ENCODE measurements at places on chromosomes 13 and 19.
A peak's percentile ranks its signal among the peaks of the same experiment; 100 is the strongest.

DNA sequence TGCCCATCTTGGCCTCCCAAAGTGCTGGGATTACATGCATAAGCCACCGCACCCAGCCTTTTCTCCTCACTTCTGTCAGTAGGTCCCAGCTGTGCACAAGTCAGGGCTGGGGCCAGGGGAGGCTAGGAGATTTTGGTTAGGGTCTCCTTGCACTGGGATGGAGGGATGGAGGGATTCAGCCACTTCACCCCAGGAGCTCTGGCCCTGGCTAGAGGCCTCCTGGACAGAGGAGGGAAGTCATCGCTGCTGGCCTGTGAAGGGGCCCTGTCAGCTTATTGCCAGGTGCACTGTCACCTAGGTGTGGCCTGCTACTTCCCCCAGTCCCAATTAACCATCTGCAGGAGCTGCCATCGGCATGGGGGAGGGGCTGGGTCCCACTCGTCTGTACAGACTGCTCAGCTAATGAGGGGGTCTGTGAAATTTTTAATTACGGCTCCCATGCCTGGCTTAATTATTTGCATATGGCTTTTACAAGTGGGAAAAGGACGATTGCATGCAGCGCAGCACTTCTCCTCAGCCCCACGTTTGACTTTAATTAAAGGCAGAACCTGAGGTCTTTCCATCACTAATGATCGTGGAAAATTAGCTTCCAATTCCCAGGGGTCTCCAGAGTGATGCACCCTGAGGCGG, 52.4 kb downstream of the CHST8 start:
- no peaks in the 10 kb centered on the region for H3K4me1 ChIP-seq
- no peaks in the 10 kb centered on the region for H3K36me3 ChIP-seq
- H3K4me3 ChIP-seq: no peak overlapping the region
- H3K27me3 ChIP-seq: peaks cover 11% of the 10 kb centered on the region

DNA sequence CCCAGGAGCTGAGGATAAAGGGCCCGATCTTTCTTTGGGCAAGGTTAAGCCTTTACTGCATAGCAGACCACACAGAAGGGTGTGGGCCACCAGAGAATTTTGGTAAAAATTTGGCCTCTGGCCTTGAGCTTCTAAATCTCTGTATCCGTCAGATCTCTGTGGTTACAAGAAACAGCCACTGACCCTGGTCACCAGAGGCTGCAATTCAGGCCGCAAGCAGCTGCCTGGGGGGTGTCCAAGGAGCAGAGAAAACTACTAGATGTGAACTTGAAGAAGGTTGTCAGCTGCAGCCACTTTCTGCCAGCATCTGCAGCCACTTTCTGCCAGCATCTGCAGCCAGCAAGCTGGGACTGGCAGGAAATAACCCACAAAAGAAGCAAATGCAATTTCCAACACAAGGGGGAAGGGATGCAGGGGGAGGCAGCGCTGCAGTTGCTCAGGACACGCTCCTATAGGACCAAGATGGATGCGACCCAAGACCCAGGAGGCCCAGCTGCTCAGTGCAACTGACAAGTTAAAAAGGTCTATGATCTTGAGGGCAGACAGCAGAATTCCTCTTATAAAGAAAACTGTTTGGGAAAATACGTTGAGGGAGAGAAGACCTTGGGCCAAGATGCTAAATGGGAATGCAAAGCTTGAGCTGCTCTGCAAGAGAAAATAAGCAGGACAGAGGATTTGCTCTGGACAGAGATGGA, 8.4 kb upstream of the CEACAM19 start:
- H3K27me3 ChIP-seq: no peaks in the 10 kb centered on the region
- no peaks in the 10 kb centered on the region for H3K4me1 ChIP-seq
- H3K4me3 ChIP-seq: no peak overlapping the region
- no peak overlapping the region for H3K27ac ChIP-seq
- DNase-seq: no peak

DNA sequence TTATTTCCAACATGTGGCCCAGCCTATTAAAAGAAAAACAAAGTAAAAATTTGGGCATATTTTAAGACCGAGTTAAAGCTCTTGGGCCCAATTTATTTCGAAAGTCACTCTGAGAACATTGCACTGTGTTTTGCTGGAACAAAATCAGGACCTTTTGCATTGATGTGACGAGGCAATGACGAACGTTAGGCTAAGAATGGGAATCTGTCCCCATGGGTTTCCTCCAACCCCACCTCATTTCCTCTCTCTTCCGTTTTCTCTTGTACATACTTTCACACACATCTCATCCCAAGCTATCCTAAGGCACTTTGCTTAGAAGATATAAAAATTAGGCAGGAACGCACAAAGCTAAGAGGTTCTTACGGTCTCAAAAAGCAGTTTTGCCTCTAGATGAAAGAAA, 22.1 kb downstream of the EDNRB start:
- no peak overlapping the region for H3K27ac ChIP-seq
- H3K36me3 ChIP-seq: no peaks in the 10 kb centered on the region
- no peak for DNase-seq
- no peak overlapping the region for H3K4me3 ChIP-seq

- H3K4me1 ChIP-seq: peaks cover 28% of the 10 kb centered on the region
- H3K27me3 ChIP-seq: no peaks in the 10 kb centered on the region
Measured at GRCh38 chr19:2424686-2425621, 2.4 kb downstream of the TIMM13 start.

DNA sequence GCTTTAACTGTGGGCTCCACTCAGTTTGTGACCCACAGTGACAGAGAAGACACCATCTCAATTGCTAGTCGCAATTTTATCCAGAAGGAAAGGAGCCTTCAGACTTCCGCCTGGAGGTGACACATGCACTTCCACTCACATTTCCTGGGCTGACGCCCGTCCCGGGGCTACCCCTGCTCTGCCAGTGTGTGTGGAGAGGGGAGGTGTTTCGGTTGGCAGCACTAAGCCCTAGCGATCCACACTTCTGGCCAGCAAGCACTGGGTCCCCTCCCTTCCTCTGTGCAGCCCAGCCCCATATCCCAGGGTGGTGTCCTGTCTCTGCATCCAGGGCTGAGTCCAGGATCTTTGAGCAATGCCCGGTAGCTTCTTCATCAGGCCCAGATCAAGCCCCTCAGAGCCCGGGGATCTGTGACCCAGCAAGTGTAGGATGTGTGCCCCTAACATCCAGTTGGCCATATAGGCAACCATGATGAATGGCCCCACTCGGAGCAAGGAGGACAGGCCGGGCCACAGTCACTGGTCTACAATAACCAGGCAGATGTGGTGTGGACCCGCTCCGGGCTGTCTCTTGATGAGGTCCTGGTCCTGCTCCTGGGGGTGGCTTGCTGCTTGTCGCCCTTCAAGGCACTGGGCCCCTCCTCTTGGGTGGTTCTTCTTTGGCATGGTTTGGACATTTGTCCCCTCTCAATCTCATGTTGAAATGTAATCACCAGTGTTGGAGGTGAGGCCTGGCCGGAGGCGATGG, 141.9 kb upstream of the SPACA7 start:
- no peaks in the 10 kb centered on the region for H3K36me3 ChIP-seq
- no peaks in the 10 kb centered on the region for H3K4me1 ChIP-seq
- H3K4me3 ChIP-seq: no peak overlapping the region
- peaks cover 7% of the 10 kb centered on the region for H3K27me3 ChIP-seq
- no peak for DNase-seq

DNA sequence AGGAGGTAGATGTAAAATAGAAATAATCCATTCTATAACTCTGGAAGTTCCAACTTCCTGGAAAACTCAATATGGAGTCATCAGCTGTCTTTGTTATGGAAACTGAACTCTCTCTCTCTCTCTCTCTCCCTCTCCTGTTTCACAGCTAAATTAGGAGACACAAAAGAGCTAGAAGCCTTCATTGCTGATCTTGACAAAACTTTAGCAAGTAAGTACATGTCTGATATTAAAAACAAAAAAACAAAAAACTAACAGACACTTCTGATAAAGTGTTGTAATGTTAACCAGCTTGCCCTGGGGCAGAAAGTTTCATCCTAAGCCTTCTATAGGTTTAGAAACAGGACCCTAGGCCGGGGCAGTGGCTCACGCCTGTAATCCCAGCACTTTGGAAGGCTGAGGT, 11.3 kb downstream of the RGCC start:
- DNase-seq: no peak
- no peak overlapping the region for H3K4me3 ChIP-seq
- no peaks in the 10 kb centered on the region for H3K27me3 ChIP-seq
- no peaks in the 10 kb centered on the region for H3K36me3 ChIP-seq
- no peak overlapping the region for H3K27ac ChIP-seq
- no peaks in the 10 kb centered on the region for H3K4me1 ChIP-seq

DNA sequence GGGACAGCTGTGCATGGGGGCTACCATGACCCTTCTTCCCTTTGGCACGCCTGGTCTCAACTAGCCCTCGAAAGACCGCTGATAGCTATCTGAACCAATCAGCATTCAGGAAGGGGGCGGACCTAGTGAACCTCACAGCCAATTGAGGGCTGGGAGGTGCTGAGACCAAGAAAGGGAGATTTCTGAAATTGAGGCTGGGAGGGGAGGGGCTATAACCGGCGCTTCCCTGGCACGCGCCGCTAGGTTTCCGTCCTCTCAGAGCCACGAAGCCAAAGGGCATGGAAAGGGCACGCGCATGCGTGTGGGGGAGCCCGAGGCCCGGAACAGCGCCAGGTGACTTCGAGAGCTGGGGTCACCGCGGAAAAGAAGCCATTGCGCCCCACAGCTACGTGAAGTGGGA, 4.2 kb upstream of the PAFAH1B3 start:
- H3K27me3 ChIP-seq: no peaks in the 10 kb centered on the region
- no peak for DNase-seq
- peaks cover 4% of the 10 kb centered on the region for H3K4me1 ChIP-seq

- no peak overlapping the region for H3K4me3 ChIP-seq
- H3K4me1 ChIP-seq: no peaks in the 10 kb centered on the region
- H3K36me3 ChIP-seq: no peaks in the 10 kb centered on the region
- H3K27me3 ChIP-seq: no peaks in the 10 kb centered on the region
- no peak for DNase-seq
Measured at GRCh38 chr13:66375756-66376155, 854.4 kb downstream of the PCDH9 start.

- H3K4me3 ChIP-seq: no peak overlapping the region
- no peaks in the 10 kb centered on the region for H3K4me1 ChIP-seq
- no peak for DNase-seq
- no peaks in the 10 kb centered on the region for H3K27me3 ChIP-seq
- no peak overlapping the region for H3K27ac ChIP-seq
- H3K36me3 ChIP-seq: no peaks in the 10 kb centered on the region
Measured at GRCh38 chr13:109141706-109142105, 512.3 kb downstream of the MYO16 start.

- H3K4me1 ChIP-seq: peaks cover 19% of the 10 kb centered on the region
- no peaks in the 10 kb centered on the region for H3K36me3 ChIP-seq
- H3K4me3 ChIP-seq: no peak overlapping the region
Measured at GRCh38 chr19:43634068-43634467, 5.6 kb downstream of the CADM4 start.

- DNase-seq: peak; percentile 17
- H3K4me1 ChIP-seq: peaks cover 13% of the 10 kb centered on the region
- peak overlapping the region; percentile 94 for H3K27ac ChIP-seq
- no peaks in the 10 kb centered on the region for H3K36me3 ChIP-seq
- peak overlapping the region; percentile 48 for H3K4me3 ChIP-seq
Measured at GRCh38 chr19:57241176-57241575, 744 bp downstream of the ZNF805 start.

DNA sequence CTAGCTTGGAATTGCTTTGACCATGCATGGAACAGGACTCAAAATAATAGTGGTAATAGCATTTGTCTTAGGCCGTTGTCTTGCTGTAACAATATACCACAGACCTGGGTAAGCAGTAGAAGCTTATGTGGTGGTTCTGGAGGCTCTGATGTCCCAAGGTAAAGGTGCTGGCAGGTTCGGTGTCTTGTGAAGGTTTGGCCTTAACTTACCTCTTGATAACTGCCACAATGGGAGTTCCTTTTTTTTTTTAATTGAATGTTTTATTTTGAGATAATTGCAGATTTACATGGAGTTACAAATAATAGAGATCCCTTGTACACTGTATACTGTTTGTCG, 5.8 kb downstream of the RPL21 start:
- H3K27ac ChIP-seq: no peak overlapping the region
- H3K4me1 ChIP-seq: peaks cover 10% of the 10 kb centered on the region
- DNase-seq: no peak
- no peak overlapping the region for H3K4me3 ChIP-seq

DNA sequence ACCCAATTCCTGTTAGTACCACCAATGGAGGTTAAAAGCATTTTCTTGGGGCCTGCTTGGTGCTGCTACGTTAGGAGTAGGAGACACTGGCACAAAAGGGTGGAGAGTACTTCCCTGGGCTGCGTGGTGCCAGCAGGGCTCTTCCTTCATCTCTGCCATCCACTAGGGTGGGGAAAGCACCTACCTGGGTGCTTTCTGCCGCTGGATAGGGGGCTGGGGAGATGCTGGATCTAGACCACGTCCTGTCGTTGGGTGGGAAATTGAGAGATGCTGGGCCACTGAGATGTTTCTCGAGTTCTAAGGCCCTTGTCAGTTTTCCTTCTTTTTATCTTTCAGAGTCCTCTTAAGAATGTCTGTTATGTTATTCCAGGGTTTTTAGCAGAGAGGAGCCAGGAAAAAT, 6.7 kb upstream of the FCGBP start:
- peak overlapping the region; percentile 56 for H3K27ac ChIP-seq
- DNase-seq: no peak
- H3K4me1 ChIP-seq: peaks cover 25% of the 10 kb centered on the region
- H3K36me3 ChIP-seq: no peaks in the 10 kb centered on the region
- no peak overlapping the region for H3K4me3 ChIP-seq

Measured in hepatocyte (in vitro differentiated cells).